ENCODE measurements at places on chromosomes 11 and 22.

DNA sequence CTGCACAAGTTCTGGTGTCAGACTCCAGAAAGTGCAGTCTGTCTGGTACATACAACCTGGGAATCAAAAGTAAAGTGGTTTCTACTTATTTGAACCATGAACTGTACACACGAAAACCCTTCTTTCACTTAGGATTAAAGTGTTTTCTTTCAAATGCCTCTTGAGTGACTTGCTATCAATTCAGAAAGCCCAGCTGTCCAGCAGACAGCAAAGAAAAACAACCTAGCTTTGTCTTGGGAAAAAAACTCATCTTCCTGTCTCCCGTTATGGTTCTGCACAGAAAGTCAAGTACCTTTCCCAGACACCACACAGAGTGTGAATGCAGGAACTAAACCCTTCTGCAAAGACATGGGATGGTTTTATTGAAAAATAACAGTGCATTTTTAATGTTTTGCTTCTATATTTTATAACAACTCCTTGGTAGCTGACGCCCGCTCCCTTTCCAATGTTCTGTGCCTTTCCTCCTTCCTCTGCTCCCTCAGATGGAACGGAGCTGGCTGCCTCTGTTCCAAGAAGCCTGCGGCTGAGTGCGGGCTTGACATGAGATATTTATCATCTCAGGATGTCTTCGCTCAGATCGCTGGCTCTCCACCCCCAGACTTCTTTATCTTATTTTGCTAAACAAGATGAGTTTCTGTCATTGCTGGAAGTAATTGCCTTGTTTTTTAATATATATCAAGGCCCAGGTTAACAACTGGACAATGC is 322.3 kb upstream of the B3GAT1 start:
- DNase-seq, result no peak

DNA sequence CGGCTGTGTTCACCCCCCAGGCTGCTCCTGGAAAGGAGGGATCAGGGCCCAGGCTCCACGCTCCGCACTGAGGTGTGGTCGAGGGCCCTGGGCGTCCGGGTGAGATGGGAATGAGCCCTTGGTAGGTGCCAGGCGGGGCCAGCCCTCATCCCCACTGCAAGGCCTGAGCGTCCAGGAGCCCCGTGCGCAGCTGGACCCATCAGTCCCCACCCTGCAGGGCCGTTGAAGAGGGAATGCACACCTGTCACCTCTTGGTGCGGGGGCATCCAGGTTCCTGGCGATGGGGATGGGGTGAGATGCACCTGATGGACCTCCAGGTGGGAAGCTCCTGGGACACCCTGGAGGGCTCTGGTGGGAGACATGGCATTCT is 72.2 kb downstream of the KCNQ1 start:
- DNase-seq, result no peak

DNA sequence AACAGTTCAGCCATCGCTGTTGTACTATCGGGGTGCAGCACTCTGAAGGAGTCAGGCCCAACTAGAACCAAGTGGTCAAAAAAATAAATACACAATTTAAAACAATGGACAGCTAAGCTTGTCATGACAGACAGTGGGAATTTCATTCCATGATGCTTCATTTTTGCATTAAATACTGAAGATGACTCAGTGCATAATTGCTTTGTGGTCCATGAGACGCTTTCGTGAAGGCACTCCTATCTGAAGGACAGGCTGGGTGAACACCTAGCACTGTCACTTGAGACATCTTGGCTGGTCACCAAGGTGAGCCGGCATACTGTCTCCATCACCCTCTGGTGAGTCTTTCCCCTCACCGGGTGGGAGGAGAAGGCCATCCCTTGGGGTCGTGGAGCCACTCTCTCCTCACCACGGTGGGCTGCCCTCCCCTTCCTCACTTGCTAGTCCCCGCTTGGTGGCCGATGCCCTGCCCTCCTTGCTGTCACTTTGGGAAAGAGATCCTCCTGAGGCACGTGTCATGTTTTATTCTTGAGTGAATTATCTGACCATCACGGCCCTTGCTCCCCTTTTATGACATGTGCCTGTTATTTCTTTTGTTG is 4.9 kb upstream of the TESMIN start:
- DNase-seq, result no peak

DNA sequence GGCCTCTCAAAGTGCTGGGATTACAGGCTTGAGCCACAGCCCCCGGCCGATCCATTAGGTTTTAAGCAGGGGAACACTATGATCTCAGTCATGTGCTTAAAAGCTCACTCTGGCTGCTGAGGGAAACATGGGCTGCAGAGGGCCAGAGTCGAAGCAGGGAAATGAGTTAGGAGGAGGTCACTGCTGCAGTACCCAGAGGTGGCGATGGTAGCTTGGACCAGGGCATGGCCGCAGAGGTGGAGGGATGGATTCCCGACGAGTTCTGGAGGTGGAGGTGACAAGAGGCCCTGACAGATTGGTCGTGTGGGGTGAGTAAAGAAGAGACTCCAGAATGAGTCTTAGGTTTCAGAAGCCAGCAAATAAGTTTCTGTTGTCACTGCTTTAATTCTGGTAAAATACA is 54.4 kb upstream of the INCENP start:
- no peak for DNase-seq

DNA sequence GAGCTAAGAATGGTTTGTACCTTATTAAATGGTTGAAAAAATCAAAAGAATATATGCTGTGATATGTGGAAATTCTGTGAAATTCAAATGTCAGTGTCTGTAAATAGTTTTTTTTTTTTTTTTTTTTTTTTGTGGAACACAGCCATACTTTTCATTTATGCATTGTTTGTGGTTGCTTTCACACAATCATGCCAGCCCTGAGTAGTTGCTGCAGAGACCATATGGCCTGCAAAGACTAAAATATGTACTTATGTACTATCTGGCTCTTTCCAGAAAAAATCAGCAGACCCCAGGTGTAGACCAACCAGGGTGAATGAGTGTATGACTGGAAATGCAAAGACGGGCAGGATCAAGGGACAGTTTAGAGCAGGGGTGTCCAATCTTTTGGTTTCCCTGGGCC is 98.3 kb downstream of the PTPRJ start:
- peak; percentile 57 for DNase-seq

DNA sequence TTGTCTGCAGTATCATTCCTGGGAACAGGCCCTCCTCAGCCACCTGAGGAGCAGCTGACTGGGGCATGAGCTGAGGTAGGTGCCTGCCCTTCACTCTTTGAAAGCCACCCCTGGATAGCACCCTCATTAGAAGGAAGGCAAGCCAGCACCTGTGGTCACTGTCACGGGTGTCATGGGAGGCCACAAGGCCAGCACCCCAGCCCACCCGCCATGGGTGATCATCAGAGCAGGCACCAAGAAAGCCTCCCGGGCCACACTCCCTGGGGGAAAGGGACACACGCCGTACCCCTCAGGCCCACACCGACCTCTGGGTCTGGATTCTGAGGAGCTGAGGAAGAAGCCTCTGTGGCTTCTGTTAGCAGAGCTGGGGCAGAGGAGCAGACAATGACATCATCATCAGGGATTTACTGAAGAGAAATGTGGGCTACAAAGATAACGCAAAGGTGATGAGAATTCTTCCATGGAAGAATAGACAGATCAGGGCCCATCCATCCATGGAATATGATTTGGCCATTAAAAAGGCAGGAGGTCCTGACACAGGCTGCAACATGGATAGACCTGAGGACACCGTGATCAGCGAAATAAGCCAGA is 16.7 kb upstream of the NAP1L4 start:
- DNase-seq, result no peak

DNA sequence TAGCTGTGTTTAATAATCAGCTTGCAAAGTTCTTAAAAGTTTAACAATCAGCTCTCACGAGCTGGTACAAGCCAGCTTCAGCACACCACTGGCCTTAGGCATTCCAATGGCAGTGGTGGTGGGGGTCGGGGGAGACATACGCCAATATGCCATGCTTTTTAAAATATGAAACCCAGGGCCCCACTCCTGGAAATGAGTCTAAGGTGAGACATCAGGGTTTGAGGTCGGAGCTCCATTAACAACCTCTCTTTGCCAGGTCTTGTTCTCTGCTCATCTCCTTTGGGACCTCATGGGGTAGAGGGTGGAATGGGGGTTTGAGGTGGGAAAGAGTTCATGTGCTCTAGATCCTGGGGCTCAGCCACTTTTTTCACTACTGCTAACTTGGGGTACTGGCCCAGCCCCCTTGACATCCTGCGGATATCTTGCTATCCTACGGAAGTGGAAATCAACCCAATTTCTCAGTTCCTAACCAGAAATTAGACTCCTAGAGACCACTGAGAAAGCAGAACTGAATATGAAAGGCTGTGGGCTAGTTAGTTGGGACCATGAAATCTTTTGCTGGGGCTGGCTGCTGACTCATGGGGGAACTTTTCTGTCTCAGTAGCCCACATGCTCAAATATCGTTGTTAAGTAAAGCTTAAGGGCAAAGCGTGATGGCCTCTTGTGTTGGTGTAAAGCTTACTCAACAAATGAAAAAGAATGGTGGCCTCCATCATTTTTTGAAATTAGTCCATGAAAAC is 90.1 kb downstream of the PDHX start:
- no peak for DNase-seq

DNA sequence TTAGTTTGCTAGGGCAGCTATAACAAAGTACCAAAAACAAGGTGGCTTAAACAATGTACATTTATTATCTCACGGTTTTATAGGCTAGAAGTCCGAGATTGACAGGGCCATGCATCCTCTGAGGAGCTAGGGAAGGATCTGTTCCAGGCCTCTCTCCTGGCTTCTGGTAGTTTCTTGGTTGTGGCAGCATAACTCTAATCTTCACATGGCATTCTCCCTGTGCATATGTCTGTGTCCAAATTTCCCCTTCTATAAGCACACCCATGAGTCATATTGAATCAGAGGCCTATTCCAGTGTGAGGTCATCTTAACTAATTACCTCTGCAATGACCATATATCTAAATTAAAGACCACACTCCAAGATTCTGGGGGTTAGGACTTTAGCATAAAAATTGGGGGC is 31.3 kb upstream of the MMP13 start:
- DNase-seq, result peak; percentile 23

DNA sequence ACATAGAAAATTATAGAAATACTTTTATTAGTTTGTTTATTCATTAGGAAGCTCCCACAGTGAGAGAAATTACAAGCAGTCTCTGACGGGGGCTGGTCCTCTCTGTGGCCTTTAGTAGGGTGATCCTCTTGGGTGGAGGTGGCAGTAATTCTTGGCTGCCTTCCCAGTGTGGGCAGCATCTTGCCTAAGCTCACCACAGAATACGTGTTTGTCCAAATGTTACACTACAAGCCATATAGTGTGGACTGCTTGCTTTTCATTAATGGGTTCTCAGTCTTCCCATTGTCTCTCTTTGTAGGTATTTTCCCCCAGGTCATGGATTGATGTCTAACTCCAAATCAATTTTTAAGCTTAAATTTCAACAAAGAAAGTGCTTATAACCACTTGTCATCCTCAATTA is 43.3 kb downstream of the ENDOD1 start:
- peak; percentile 60 for DNase-seq

- no peak for DNase-seq
Measured at GRCh38 chr22:17842386-17842785, 68.1 kb upstream of the BID start.

DNA sequence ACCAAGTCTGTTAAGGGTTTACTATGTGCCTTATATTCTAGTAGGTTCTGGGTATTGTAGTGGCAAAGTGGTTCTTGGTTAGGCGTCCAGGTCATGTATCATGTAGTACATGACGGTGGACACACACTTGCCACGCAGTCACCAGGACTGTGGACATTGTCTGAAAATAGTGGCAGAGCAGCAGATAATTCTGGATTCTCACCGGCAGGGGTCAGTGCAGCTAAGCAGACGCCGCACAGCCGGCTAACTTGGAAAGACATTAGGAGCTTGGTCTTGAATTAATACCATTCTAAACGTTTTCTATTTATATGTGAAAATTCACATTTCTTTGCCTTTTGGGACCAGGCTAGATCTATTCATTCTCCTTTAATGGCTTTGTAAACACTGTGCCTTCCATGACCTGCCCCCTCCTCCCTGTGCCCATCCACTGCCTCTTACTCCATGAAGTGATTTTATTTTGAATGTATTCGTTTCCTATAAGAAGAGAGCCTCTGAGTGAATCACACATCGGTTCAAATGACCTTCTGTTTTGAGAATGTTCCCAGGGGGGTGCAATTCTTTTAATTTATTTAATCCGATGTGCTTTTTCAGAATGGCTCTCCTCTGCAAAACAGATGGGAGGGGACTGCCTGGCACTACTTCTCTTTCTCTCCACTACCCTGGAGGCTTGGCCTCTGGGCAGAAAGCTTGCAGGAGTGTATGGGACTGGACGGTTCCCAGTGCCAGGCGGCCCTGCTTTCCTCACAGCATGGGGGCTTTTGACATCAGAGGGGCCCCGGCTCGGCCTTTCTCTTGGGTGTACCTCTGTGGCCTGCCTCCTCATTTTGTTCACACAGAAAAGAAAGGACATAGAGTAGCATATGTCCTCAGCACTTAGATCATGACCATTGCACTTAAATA is 378.0 kb downstream of the NTM start:
- DNase-seq, result peak; percentile 90

- no peak for DNase-seq
Measured at GRCh38 chr11:30116512-30116911, 99.7 kb upstream of the KCNA4 start.

- DNase-seq, result no peak
Measured at GRCh38 chr11:63951779-63952536, 13.2 kb downstream of the NAA40 start.

GRCh38 chr11:82811369-82811768 is 77.7 kb upstream of the FAM181B start:
- no peak for DNase-seq

GRCh38 chr11:101456812-101457211 is 127.0 kb downstream of the TRPC6 start:
- DNase-seq, result peak; percentile 79

- no peak for DNase-seq
Measured at GRCh38 chr11:71284525-71285092, 32.2 kb upstream of the SHANK2 start.

DNA sequence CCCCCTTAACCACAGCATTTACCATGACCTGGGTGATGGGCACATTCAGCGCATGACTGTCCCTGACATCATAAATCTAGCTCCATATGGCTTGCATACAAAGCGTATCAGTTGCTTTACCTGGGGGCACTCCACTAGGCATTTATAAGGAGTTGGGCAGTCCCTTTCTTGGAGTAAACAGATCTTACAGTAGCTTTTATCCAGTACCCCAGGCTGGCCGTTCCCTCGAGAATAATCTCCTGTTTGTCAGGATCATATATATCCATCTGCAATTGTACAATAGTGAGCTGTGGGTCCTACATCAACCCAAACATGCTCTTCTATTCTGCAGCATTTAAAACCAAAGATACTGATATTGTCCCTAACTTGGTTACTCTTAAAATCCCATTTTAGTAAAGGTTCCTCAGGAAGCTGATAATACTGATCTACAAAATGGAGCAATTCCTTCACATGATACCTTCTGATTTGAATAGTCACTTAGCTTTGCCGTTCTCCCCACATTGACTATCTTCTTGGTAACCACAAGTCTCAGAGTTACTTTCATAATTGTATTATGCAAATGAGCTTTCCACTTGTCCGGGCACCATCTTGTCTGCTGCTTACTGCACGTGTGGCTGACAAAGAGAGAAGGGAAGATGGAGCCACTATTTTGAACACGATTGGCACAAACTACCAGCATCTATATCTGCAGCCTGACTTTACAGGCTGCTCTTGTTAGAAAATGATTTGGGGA is 205.0 kb downstream of the CWF19L2 start:
- DNase-seq, result no peak

- no peak for DNase-seq
Measured at GRCh38 chr11:119608781-119609180, 120.2 kb downstream of the NECTIN1 start.

GRCh38 chr11:35748644-35749043 is 86.1 kb downstream of the TRIM44 start:
- DNase-seq, result no peak

GRCh38 chr11:93100211-93100610 is 97.6 kb downstream of the SLC36A4 start:
- DNase-seq, result peak; percentile 51

GRCh38 chr22:48566741-48567140 is 1260.9 kb downstream of the BRD1 start:
- no peak for DNase-seq
